ENCODE measurements at places on chromosomes 12 and 14.

DNA sequence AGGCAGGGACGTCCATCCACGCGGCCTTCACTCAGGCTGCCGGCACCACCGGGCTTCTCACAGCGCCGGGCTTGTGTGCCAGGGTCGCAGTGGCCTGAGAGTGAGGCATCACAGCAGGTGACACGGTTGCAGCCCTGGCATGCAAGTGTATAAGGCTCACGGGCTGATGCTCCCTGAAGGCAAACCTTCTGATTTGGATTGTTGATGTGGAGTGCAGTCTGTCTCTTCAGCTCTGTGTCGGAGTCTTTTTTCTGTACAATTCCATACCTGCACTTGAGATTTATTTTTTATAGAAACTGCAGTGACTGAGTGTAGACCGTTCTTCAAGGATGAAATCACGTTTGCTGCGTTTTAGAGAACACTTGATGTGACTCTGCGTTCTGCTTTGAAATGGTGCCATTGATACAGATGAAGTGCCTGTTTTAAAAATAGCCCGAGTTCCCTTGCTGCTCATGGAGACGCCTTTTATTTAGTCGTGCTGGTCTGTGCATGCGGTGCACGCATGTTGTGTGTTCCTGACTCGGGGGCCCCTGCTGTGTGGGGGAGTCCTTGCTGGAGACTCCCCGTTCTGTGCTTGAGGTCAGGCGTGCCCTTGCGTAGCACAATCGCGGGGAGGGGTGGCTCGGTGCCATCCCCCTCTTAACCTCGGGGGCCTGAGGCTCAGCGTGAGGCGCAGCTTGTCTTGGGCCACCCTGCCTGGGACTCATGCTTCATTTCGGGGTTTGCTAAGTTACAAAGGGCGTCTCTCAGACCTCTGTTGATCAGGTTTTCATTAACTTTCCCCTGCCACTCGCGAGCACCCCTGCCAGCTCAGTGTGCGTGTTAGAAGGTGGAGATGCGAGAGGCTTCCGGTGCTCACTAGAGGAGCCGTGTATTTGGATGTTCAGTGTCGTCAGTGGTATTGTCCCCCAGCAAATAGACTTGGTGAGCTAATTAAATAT is 21.6 kb upstream of the AMN start:
- no peak for DNase-seq

GRCh38 chr12:43294147-43294546 is 257.9 kb downstream of the ADAMTS20 start:
- DNase-seq: no peak

DNA sequence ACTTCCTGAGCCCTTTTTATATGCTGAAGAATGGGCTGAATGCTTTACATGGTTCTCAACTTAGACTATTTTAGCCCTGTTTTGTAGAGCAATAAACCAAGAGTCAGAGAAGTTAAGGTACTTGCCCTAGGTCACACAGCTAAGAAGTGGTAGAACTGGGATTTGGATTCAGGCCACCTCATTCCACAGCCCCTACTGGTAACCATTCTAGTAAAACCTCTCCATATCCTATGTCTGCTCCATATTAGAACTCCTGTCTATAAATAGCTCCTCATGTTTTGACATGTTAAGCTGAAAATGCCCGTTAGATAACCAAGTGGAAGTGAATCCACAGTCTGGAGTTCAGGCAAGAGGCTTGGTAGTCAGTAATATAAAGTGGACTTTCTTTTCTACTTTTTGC is 111.6 kb downstream of the HECTD4 start:
- no peak for DNase-seq

- DNase-seq: no peak
Observed at GRCh38 chr12:62296001-62296400, 35.8 kb downstream of the USP15 start.

DNA sequence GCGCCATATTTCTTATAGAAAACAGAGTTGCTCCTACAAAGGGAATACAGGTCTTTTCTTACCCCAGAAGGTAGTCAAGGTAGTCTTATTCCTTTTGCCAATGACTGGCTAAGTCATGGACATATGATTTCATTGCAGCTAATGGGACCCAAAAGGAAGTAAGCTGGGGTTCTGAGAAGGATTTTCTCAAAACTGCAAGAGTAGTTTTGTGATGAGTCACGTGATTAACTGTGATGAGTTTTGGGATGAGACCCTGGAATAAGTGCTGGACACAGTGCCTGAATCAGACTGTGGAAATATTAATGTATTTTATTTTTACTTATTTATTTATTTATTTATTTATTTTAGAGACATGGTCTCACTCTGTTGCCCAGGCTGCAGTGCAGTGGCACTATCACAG is 13.4 kb upstream of the NIN start:
- DNase-seq: no peak

GRCh38 chr12:52956987-52957386 is 8.1 kb downstream of the KRT18 start:
- no peak for DNase-seq

DNA sequence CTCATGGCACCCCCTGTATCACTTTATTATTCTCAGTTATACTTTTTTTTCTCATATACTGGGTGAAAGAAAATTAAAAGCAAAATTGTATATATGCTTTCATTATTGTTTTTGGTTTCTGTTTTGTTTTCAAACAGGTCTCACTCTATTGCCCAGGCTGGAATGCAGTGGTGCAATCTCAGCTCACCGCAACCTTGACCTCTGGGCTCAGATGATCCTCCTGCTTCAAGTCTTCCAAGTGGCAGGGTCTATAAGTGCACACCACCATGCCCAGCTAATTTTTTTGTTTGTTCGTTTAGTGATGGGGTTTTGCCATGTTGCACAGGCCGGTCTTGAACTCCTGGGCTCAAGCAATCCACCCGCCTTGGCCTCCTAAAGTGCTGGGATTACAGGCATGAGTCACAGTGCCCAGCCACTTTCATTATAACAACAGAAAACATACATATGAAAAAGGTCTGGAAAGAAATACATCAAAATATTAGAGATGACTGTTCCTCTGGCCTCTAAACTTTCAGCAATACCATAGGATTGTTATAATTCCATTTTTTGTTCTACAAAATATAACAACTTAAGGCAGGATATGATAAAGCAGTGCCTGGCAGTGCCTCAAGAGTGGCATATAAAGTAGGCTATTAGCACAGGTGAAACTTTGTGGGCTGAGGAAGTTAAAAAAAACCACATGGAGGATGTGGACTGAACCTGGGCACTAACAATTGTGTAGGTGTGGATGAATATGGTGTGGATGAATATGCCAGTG is 5.8 kb upstream of the NTN4 start:
- DNase-seq: no peak

- no peak for DNase-seq
Observed at GRCh38 chr14:101584055-101584859, 23.0 kb downstream of the DIO3 start.

DNA sequence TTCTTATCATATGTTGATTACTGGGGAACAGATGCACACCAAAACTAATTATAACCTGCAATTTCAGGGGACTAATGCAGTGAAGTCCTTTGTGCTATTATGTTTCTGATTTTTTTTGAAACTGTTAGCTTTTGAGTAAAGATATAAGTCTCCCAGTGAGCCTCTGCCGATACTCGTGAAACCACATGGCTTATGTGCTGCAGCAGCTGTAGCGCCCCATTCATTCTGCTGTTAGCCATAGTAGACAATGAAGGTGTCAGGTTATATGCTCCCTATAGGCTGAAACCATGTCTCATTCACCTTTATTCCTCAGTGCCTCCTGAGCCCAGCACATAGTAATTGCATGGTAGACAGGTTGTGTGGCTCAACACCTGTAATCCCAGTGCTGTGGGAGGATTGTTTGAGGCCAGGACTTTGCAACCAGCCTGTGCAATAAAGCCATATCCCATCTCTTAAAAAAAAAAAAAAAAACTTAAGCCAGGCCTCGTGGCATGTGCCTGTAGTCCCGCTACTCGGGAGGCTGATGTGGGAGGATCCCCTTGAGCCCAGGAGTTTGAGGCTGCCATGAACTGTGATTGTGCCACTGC is 25.0 kb downstream of the GOLGA5 start:
- no peak for DNase-seq

- DNase-seq: no peak
Observed at GRCh38 chr14:24888532-24888931, 161.4 kb downstream of the STXBP6 start.

DNA sequence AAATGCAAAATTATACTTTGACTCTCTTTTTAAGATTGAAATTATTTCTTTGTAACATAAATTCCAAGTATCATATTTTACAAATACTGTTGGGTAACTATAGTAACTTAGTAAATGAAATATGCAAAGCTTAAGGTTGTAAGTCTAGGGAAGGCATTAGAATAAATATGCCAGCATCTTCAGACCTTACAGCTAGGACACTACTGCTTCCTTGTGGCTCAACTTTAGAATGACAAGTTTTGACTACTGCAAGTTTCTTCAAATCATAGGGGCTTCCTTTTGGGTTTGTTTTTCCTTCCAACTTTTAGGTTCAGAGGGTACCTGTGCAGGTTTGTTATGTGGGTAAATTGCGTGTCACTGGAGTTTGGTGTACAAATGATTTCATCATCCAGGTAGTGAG is 17.7 kb upstream of the ANP32D start:
- DNase-seq: no peak

DNA sequence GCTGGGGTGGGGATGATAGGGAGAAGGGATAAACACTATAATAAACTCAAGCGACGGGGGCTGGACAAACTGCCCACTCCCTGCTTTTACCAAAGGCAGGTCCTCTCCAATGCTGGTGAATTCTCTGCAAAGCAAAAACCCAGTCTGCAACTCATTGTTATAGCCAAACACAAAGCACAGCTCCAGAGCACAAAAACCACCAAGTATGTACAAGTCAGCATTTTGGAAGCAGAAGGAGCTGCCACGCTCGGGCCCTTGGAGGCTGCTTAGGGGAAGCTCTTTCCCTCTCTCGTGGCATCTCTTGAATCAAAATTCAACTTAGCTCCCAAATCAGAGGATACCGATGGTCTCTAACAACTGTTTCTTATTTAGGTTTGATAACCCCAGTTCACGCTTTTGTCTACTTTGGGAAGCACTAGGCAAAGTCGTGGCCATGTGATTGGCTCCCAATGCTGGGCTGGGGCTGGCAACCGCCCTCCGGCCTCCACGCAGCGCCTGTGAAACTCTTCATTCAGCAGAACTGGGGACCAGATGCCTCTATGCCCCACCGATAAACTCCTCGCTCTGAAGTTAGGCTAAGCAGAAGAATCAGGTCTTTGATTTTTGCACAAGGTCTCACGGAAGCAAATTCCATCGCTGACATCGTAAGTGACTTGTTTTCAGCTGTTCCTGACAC is 158.5 kb upstream of the FOXN3 start:
- no peak for DNase-seq

- no peak for DNase-seq
Observed at GRCh38 chr12:7479771-7480170, 23.8 kb downstream of the CD163 start.

GRCh38 chr12:3752096-3752709 is 706 bp downstream of the CRACR2A start:
- peak; percentile 75 for DNase-seq

DNA sequence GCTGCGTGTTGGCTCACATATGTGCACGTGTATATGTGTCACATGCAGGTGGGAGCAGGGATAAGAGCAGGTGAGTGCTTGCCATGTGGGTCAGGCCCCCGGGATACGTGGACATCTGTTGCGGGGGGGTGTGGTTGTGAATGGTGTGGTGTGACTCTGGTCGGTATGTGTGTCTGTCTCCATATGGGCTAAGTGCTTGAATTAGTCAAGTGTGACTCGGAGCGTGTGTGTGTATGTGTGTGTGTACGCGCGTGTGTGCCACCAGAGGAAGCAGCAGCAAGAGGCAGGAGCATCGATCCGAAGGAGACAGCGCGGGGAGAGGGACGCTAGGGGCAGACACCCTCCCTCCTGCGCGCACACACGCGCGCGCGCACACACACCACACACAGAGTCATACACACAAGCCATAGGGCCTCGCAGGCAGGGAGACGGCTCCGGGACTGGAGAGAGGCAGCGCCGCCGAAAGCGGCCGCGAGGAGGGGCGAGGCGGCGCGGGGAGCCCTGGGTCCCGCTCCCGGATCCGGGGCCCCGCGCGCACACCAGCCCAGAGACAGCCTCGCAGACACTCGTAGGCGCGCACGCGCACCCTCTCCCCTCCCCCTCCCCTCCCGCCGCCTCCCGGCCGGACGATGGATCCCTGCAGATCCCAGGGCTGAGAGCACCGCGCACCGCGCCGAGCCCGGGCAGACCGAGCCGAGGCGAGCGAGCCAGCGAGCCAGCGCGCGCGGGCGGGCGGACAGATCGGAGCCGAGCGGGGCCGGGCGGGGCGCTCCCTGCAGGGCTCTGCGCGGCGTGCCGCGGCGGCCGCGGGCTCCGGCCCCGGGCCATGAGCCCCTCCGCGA is at the start of gene ASIC1:
TSS of gene ASIC1 (plus strand) at position 597 of the 842 bp plus-strand sequence. CDS start 1,171 bp downstream, outside the sequence.
- DNase-seq: peak; percentile 67

All from stimulated activated CD8-positive, alpha-beta memory T cell treated with anti-CD3 and anti-CD28 coated beads, Interleukin-4, amount 100 ng/mL, for 48 hours (primary cell).